ENCODE measurements at places on chromosomes 4 and X.

DNA sequence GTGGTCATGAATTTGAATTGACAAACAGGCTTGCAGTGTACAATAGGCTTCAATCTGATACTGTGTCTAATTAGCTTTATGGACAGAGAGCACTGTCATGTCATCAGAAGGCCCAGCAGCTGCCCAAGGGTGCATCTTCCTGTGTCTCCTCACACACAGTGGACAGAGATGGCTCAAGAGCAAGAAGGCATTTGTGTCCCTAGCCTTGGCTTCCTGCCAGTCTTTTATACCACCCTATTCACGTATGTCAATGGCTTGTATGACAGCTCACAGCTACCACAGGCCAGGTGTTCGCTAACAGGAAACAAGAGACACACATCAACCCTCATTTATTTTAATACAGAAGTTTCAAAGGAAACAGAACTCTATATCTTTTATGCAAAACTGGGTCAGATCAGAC, 874.0 kb upstream of the AGA start:
- DNase-seq, result no peak

DNA sequence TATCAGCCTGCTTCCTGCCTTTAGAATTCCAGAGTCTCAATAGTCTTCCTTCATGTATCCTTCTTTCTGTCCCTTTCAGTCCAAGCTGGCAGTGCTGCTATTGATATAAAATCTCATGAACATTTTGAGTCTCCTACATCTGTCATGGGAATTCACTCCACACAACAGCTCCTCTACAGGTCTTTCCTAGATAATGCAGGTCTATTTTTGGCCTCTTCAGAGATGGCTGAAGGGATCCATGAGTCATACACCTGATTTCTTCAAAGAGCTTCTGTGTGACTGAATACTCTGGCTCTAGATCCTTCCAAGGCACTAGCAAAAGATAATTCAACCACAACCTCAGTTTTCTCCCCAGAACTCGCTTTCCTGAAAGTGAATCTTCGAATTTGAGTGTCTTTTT, 115.4 kb downstream of the STPG2 start:
- no peak for DNase-seq

GRCh38 chrX:130805903-130806302, 97.1 kb downstream of the ENOX2 start:
- DNase-seq, result no peak

DNA sequence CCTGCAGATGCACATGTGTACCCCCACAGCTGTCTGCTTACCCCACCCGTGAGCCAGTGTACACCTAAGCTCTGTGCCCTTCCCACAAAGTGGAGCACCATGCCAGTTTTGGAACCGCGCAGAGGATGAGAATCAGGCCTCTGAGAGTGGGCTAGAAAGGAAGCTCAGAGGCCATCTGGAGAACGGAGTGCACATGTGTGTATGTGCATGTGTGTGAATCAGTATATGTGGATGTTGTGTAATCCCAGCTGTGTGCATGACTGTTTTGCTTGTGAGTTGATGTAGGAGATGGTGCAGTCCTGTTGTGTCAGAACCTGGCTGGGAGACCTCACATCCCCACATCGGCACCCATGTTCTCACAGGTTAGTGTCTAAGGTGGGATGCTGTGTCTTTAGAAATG, 93.0 kb downstream of the DRD5 start:
- DNase-seq, result no peak

DNA sequence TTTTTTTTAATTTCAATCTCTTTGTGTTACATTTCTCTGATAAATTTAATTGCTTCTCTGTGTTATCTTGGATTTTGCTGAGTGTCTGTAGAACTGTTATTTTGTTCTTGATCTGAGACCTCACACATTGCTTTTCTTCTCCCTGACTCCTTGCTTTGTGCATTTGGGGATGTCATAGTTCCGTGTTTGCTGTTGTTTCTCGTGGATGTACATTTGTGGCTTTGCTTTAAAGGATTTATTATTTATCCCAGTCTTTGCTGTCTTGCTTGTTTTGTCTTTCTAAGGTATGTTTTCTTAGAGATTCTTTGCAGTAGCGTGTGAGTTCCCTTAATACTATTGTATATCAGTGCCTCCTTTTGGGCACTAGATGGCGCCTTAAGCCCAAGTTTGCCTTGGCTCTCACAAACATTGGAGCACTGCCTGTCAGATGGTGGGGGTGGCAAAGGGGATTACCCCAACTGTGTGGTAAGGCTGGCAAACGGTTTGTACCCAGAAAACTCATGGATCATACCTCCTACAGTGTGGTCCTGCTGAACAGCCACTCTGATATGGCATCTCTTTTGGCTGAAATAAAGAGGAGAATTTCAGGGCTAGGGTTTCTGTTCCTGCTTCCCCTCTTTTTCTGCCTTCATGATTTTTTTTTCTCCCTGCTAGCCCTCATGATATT, 96.4 kb downstream of the PGRMC2 start:
- DNase-seq, result peak; percentile 18

- no peak for DNase-seq
Observed at GRCh38 chr4:22203711-22204011, 255.1 kb upstream of the KCNIP4 start.

- DNase-seq, result no peak
Observed at GRCh38 chr4:89759426-89759825, 77.5 kb downstream of the SNCA start.

- DNase-seq, result no peak
Observed at GRCh38 chrX:40152173-40152711, 54.5 kb upstream of the BCOR start.

DNA sequence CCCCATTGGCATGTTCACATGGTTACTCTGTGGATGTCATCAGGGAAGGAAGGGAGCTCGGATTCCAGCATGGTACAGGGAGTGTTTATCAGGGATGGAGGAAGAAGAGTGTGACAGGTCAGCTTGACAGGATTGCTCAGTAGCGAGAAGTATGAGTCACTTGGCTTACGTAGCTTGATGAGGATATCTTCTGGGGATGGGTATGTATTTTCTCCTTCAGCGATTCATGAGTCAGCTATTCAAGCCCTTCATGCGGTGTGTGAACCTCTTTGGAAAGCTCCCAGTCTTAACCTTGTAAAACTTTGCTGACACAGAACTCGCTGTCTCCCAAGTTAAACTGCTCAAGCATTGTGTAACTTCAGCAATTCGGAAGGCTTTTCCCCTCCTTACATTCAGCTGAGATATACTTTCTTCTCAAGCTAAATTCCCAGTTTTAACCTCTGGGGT, 275.4 kb downstream of the ARHGAP10 start:
- DNase-seq, result no peak

- peak; percentile 30 for DNase-seq
Observed at GRCh38 chr4:152014280-152014679, 253.5 kb upstream of the GATB start.

GRCh38 chr4:102734591-102735385, 26.0 kb downstream of the MANBA start:
- peak; percentile 17 for DNase-seq

DNA sequence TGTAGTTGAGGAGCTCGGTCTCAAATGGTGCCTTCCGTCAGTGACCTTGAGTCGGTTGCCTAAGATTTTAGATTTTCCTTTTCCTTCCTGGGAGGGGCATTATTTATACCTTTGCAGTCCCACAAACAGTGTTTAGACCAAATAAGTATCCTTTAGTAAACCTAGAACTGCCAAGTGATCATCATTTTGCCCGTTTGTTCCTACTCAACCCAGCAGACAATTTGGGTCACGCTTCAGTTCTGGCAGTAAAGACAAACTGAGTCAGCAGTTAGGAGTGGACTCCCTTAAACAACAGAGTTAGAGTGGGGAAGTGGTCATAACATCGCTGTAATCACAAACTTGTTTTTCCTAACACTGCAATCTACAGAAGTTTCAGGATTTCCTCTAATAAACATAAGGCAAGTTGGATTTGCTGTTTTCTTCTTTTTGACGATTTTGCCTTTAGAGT, 777 bp upstream of the WDFY3 start:
- no peak for DNase-seq

DNA sequence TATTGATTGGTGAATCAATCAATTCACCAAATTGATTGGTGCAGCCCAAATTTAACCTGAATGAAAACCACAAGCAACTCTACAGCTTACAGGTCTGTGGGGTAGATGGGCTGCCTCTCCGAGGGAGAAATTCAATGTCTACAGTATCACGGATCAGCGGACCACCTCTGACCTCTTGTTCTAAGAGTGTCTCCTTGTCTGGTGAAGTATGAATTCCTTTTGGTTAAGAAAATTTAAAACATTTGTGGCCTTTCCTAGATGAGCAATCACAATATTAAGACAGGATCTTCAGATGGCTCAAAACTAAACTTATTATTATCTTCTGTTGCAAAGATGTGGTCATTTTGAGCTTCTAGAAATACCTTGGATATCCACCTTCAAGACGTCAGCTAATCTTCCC, 153.3 kb downstream of the IL15 start:
- DNase-seq, result no peak

- DNase-seq, result no peak
Observed at GRCh38 chr4:120616041-120616440, 306.5 kb downstream of the PRDM5 start.

- DNase-seq, result no peak
Observed at GRCh38 chr4:35358001-35358584, 886.2 kb downstream of the ARAP2 start.

- DNase-seq, result no peak
Observed at GRCh38 chrX:118324588-118324987, 21.3 kb upstream of the WDR44 start.

DNA sequence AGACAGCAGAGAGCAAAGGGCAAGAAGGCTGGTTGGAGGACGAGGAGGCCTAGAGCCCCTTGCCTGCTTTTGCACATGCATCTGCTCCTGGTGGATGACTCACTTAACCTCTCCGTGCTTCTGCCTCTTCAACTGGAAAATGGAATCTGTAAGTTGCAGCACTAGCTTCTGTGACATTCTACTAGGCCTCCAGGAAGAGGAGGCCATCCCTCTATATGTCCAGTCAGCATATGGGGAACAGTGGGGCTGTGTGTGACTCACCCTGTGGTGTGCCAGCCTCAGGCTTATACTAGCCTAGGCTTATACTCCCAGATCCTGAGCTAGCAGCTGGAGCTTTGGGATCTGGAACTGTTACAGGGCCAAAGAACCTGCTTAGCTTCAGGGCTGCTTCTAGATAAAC, 36.0 kb downstream of the RTL9 start:
- no peak for DNase-seq

DNA sequence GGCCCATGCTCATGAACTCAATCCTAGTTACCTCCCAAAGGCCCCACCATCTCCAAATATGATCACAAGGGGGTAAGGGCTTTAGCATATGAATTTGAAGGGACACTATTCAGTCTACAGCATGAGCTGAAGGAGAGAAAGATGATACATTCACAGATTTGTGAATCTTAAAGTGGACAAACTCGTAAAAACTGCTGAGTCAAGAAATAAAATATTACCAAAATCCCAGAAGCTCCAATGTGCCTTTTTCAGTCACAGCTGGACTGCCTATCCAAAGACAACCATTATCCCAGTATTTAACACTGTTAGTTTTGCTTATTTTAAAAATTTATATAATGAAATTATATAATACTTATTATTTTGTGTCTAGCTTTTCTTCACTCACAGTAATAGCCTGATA, 109.0 kb downstream of the CXXC4 start:
- DNase-seq, result no peak

DNA sequence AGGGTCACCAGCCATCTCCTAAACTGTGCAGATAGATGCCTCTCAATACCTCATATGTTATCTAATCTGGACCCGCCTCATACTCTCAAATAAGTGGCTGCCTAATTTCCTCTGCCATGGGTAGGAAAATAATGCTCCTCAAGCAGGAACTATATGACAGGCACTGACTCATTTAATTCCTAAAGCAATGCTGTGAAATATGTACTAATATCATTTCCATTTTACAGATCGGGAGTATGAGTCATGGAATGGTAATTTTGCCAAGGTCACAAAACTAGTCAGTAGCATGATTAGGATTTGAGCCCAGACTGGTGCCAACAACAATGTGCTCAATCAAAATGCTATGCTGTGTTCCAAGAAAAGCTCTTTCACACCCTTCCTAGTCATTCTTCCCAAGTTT, 3.0 kb upstream of the NXT2 start:
- no peak for DNase-seq

- no peak for DNase-seq
Observed at GRCh38 chrX:10931976-10932375, 179.2 kb upstream of the HCCS start.

DNA sequence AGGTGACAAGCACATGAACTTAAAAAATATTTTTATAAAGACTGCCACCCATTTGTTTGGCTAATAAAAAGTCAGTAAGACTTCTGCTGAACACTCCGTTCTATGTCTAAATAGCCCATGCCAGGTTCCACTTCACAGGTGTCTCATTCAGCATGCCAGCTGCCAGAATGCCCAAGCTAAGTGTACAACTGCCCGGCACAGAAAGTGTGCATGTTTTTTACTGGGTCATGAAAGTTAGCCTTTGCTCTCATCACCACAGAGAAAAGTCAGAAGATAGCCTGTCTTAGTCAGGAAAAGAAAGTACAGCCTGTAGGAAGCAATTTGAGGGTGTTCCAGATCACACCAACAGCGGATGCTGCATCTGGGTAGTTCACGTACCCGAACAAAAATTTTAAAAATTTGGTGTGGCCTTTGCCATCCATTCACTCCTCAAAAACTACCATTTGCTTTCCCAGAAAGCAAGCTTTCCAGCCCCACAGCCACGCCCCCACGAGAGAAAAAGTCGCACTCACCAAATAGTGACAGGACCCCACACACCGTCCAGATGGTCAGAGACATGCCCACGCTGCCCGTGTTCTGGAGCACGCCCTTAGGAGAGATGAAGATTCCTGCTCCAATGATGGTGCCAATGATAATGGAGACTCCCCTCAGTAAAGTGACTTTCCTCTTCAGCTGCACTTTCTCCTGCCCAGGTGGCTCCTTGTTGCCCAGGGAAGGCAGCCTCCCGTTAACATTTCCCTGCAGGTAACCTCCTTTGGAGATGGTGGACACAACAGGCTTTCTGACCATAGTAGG, 671 bp downstream of the SLC7A11 start:
- no peak for DNase-seq

DNA sequence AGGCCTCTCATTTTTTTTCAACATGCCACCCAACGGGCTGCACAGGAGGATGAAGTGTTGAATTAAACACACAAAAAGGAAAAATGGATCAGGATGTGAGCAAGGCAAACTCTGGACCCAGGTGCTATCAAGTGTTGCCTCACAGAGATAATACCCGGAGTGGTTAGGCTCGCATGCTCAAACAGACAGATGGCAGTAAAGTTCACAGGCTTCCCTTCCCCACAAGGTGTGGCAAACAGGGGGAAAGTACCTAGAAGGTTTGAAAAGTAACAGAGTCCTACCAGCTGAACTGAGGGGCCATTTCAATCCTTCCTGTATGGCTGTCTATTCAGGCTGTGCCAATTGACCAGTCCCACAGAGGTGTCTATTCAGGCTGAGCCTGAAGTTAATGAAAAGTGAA, 123.9 kb upstream of the GC start:
- no peak for DNase-seq
